Stimulated activated CD8-positive, alpha-beta memory T cell treated with anti-CD3 and anti-CD28 coated beads, Interleukin-2, amount 100 ng/mL, for 48 hours (primary cell): ENCODE measurements at places on chromosomes 16 and 17.

GRCh38 chr16:6317934-6318333, 1014.7 kb upstream of the RBFOX1 start:
- no peak for DNase-seq

DNA sequence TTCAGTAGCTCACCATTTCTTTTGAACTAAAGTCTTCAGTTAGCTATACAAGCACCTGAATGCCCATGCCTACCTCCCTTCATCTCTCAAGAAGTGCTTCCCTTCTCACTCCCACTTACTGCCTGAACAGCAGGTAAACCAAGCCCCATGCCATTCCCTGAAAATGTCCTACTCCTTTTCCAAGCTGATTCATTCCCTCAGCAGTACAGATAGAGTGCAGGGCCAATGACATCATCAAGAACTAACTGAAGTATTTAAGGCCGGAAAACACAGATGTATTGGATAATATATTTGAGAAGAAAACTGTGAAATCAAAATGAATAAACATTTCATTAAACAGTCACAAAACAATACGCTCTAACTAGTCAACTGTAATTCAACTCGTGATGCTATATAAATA, 478.8 kb upstream of the CDH11 start:
- DNase-seq, result no peak

DNA sequence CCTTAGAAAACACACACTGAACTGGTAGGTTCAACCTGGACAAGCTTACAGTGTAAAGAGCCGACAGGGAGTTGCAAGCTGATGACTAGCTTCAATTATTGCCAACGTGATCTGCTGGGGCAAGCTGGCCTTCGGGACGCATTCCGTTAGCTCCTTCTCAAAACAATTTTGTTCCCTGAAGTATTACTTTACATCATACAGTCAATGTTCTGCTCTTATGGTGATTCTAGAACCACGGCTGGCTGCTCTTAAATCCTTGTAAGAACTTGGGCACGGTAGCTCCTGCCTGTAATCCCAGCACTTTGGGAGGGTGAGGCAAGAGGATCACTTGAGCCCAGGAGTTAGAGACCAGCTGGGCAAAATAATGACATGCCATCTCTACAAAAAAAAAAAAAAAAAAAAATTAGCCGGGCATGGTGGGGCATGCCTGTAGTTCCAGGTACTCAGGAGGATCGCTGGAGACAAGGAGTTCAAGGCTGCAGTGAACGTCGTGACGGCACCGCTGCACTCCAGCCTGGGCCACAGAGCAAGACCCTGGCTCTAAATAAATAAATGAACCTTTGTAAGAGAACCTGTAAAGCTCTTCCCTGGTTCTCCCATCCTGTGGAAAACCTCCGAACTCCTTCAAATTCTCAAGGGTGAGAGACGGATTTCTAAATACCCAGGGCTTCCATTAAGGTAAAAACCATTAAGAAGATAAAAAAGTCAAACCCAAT, 2.0 kb downstream of the CDIP1 start:
- no peak for DNase-seq

DNA sequence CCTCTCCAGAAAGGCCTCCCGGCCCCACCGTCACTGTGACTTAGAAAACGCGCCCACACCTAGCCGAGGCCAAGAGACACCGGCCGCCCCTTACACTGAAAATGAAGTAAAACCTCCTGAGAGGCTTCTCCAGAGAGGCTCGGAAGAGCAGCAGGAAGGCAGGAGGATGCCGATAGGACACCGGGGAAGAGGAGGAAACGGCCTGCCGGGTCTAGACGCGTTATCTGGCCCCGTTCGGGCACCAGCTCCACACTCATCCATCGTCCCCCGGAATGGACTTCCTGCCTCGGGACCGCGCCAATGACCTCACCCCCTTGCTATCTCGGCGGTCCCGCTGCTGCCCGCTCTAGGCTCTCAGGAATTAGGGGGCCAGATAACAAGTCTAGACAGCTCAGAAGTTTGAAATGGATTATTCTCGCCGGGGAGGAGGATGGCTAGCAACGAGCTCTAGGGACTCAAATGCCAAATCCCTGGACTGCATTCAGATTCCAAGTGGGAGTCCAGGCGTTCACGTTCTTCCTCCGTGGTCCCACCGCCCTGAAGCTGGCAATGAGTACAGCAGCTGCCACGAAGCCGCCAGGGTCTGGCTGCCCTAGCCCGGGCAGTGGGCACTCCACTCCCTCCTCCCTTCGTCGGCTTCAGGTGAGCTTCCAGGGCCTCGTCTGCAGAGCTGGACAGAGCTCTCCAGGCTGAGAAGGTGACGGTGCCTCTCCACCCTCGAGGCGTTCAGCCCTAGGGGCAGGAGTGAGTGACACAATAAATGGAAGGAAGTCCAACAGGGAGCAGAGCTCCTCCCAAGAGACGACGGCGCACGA, 350.9 kb downstream of the FOXL1 start:
- DNase-seq, result no peak

DNA sequence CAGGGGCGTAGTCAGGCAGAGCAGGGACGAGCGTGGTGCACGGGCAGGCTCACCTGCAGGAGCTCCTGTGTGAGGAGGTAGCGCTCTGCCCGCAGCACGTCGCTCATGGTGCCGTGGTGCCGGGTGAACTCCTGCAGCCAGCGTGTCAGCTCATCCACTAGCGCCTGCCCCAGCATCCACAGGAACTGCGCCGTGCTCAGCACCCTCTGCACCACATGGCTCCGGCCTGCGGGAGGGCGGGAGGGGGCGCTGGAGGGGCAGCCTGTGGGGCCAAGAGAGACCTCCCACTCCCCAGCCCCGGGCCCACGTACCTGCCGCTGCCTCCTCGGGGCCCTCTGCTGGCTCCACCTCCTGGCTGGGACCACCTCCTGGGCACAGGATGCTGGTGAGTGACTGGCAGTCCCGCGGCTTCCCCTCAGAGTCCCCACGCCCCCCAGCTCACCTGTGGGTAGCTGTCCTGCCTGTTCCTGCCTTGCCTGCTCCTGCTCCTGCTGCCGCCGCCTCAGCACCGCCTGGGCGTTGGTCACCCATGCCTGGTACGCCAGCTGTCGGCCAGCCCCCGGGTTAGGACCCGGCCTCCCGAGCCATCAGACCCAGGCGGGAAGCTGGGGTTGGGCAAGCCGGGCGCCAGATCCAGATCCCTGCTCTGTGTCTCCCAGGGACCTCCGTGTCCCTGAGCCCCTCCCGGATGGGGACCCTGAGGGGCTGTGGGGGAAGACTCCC, 16.6 kb downstream of the CTU2 start:
- no peak for DNase-seq

DNA sequence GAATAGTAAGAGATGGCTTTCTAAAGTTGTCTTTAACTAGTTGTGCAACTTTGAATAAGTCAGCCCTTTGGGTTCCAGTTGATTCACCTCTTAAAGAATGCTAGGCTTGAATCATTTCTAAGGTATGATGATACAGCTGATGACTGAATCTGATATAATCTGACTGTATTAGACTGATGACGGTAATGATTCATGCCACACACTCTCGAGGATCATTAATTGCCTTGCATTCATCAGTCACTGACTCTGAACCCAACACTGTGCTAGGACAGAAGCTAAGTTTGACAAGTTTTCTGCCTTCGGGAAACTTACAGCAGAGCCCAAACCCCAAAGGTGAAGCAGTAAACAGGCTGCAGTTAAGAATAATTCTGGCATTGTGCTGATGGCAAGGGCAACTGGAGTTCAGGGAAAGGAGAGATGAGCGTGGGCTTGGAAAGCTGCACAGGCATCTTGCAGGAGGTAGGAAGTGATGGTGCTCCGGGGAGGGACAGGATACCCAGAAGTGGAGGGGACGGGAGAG, 25.8 kb downstream of the ASIC2 start:
- DNase-seq, result no peak

DNA sequence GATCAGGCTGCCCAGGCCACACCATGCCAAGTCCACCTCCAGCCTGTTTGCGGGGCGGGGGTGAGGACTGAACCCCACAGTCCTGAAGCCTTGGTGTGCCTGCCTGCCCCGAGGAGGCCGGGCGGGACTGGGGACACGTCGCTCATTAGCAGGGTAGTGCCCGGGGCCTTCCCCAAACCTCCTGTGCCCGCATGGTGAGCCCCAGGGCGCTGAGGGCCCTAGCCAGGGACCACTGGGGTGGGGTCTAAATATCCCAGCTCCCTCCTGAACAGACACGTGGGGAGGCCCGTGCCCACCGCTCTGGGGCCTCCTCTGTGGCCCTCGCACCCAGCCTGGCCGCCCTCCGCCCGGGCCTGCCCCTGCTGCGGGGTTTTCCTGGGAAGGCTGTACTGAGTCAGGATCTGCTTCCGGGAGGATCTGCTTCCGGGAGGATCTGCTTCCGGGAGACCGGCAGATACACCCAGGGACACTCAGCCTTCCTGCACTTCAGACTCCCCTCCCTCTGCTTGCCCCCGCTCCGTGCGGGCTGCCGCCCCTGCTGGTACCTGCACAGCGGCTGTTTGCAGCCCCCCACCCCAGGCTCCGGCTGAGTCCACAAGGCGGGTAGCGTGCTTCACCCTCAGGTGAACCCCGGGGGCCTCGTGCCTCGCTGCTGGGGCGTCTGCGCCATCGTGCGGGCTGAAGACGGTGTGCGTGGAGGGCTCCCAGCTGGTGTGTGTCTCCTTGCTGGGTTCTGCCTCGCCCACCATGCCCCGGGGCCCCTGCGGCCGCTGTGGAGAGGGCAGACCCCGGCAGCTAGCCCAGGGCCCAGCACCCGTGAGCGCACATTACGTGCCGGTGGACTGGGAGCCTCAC, 23.6 kb upstream of the CACNA1H start:
- no peak for DNase-seq

- DNase-seq, result no peak
Observed at GRCh38 chr16:56960681-56961281, 969 bp upstream of the CETP start.

DNA sequence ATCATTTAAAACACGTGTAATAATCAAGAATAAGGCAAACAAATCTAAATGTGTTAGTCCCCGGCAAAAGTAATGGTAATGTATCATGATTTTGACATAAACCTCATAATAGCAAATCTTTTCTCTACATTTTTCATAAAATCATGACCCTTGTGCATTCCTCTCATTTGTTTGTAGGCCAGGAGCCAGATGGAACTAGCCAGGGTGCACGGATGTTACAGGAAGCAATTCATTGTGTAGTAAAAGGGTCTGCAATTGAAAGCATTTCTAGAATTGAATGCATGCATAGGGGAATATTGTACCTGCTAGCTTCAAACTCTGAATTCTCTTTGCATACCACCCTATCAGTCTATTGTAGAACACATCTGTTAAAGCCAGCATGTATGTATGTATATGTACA, 66.6 kb downstream of the CNTNAP4 start:
- DNase-seq, result no peak

DNA sequence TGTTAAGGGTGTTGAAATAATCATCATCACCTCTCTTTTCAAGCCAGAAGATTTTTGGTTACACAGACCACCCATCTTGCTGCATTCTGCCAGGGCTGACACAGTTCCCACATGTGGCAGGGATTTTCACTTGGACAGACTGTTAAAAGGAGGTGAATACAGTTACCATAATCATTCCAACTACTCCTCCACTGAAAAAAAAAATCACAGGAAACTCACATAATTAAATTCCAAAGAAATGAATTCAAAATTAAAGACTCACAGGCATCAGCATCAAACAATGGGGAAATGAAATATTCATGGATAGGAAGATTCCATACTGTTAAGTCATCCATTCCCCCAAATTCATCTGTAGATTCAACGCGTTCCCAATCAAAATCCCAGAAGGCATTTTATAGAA, 209.4 kb downstream of the MRTFB start:
- no peak for DNase-seq

DNA sequence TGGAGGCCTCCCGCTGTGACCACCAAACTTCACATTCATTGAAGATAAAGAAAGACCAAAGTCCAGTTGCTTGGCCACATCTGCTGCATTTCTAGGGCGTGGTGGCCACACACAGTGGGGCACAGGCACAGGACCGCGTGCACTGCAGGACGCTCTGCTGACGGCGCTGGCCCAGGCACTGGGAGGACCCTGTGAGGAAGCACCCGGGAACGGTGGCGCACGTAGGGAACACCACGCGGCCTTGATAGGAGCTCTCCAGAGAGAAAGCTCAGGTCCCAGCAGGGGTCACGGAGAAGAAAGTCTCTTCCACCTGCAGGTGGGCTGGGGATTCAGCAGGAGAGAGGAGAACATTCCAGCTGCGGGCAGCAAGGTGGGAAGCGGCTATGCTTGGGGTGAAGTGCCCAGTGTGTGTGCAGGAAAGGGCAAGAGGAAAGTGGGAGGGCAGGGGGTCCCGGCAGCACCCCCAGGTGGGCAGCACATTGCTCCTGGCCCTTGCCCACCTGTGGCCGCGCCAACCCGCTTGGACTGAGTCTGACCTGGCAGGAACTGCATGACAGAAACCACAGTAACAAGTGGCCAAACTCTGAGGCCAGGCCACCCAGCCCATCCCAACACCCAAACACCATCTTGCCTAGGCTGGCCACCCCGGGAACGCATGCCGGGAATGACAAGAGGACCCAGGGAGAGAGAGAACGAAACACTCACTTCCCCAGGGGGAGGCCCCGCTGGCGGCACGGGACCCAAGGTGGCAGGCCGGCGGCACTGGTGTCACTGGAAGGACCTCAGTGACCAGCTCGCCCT, 32.8 kb downstream of the TBC1D16 start:
- no peak for DNase-seq

DNA sequence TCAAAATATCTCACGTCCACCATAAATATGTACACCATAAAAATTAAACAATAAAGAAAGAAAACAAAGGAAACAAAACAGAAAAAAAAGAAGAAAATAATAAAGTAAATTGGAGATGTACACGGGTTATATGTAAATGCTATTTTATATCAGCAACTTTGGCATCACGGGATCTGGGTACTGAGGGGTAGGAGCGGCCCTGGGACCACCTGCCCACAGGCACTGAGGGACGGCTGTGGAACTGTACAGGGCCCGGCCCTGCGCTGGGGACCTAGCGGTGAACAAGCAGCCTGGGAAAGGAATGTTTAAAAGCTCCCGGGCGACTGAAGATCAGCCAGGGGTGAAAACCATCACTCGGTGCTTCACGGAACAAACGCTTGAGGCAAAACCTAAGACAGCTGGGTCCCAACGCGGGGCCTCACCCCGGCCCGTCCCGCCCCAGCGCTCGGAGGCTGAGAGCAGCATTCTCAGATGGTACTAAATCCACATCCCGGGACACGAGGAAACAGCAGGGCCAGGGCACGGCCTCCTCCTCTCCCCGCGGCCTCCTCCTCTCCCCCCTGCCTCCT, 31.2 kb downstream of the NXN start:
- DNase-seq, result no peak

- no peak for DNase-seq
Observed at GRCh38 chr16:86090461-86091170, 191.7 kb downstream of the IRF8 start.
